ENCODE measurements at places on chromosomes 12 and 14. TPM values are rescaled to one million over a fixed set of nuclear protein-coding genes. Genes with fewer than 3 reads are reported as not detected.

Gene RDH5
- 24.4 TPM for total RNA-seq

Gene VSX2
- total RNA-seq = not detected

Gene PIANP
- 3.1 TPM for total RNA-seq

Gene MGP
- total RNA-seq = 9,983 TPM

Gene RFLNA
- total RNA-seq = 2.0 TPM

DNA sequence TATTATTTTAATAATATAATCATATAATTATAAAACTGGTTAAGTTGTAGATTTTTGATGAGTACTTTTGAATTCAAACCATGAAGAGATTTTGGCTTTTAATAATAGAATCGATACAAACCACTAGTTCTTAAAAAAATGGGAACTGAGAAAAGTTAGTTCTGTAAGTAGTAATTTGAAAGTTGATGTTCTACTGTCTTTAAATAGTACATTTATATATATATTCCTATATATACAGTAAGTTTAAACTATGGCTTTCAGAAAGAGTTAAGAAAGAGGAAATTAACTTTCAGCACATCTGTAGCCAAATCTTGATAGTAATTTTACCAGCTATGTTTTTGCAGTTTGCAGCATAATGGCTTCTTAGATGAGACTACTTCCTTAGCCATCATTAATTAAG, 7.8 kb downstream of the LRRK2 start:
- DNase-seq = no peak

GRCh38 chr12:111672822-111673381, 12.9 kb downstream of the BRAP start:
- no peak for DNase-seq

- no peak for DNase-seq
Measured at GRCh38 chr14:21995332-21995731, 321.7 kb upstream of the OR4E1 start.

Data from thoracic aorta (tissue), 2 donors.